T-helper 17 cell (primary cell): ENCODE measurements at places on chromosomes 1 and 21. TPM values are rescaled to one million over a fixed set of nuclear protein-coding genes. Genes with fewer than 3 reads are reported as not detected.

DNA sequence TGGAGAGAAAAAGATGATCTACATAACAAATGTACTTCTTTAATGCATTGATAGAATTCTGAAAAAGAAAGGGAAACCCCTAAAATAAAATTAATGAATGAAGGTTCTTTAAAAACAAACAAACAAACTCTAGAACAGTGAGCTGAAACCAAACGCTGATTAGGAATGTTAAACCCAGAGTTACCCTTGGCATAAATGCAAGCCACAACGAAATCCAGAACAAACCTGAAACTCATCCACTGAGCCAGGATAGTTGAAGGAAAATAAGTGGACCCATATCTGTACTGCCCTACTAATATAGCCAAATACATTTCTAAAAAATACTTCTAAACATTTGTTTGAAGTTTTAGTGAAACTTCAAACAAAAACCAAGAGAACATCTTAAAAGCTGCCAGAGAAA is 505.3 kb downstream of the TTLL7 start:
- no peak for DNase-seq
- H3K27me3 ChIP-seq: no peaks in the 10 kb centered on the region
- H3K36me3 ChIP-seq: no peaks in the 10 kb centered on the region
- no peaks in the 10 kb centered on the region for H3K4me1 ChIP-seq
- H3K4me3 ChIP-seq: no peak overlapping the region

- H3K4me1 ChIP-seq: peaks cover 13% of the 10 kb centered on the region
- H3K27me3 ChIP-seq: no peaks in the 10 kb centered on the region
- DNase-seq: no peak
- no peak overlapping the region for H3K27ac ChIP-seq
Measured at GRCh38 chr1:203017692-203018091, 8.6 kb upstream of the PPFIA4 start.

Gene GBP3
- total RNA-seq: 21.9 TPM

DNA sequence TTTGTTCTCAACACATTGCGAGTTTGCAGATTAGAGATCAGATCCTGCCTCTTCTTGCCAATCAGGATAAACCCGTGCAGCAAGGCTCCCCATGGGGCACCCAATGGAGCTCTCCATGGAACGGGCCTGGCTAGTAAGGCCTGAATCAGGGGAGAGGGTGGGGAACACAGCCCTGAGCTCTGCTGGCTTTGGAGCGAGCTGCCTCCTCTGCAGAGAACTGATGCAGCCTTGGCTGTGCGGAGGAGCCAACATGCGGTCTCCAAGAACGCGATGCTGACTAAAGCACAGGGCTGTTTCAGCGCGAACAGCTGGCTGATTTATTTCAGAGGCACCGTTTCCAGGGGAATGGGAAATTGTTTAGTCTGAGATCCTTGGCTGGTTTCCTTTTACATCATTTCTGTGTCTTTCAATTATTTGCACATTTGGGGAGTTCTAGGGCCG is 139.7 kb downstream of the TSEN15 start:
- H3K4me1 ChIP-seq: no peaks in the 10 kb centered on the region
- peaks cover 30% of the 10 kb centered on the region for H3K27me3 ChIP-seq
- H3K36me3 ChIP-seq: peaks cover 2% of the 10 kb centered on the region
- DNase-seq: no peak
- H3K27ac ChIP-seq: no peak overlapping the region

Gene ZBTB7B
- 73.6 TPM for total RNA-seq

Gene BMP8A
- total RNA-seq: not detected

Gene FOXO6
- total RNA-seq: 0.86 TPM

Gene TTLL7
- total RNA-seq: 1.5 TPM

Gene SERPINC1
- not detected for total RNA-seq

GRCh38 chr1:207983044-207983635 is 72.2 kb upstream of the CD34 start:
- H3K27ac ChIP-seq: no peak overlapping the region
- H3K4me3 ChIP-seq: no peak overlapping the region
- no peaks in the 10 kb centered on the region for H3K4me1 ChIP-seq

DNA sequence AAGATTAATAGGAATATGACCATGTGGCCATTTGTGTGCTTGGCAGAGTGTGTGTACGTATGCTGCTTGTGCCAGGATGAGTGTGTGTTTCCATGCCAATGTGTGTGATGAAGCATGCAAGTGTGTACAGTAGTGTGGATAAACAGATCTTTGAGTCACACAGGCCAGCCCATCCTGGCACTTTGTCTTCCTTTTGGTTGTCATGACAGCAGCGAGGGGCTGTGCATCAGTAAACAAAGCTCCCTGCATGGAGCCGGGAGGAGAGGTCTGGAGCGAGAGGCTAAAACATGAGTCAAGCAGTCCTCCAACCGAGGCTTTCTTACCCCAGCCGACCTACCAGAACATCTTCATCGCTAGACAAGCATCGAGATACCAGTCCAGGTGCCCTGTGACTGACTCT is 221.2 kb downstream of the CACNA1E start:
- H3K27ac ChIP-seq: no peak overlapping the region
- no peak overlapping the region for H3K4me3 ChIP-seq
- peaks cover 3% of the 10 kb centered on the region for H3K36me3 ChIP-seq
- H3K4me1 ChIP-seq: no peaks in the 10 kb centered on the region

Gene ADGRB2
- total RNA-seq: 1.4 TPM

Gene CASQ1
- total RNA-seq: not detected

- no peaks in the 10 kb centered on the region for H3K27me3 ChIP-seq
- DNase-seq: no peak
- H3K4me3 ChIP-seq: no peak overlapping the region
- no peak overlapping the region for H3K27ac ChIP-seq
- H3K4me1 ChIP-seq: peaks cover 2% of the 10 kb centered on the region
Measured at GRCh38 chr1:59596956-59597355, 217.8 kb upstream of the HOOK1 start.
